IgD-negative memory B cell (primary cell): ENCODE measurements at places on chromosomes 1 and 21. TPM values are rescaled to one million over a fixed set of nuclear protein-coding genes. Genes with fewer than 3 reads are reported as not detected.

Gene PROK1
- polyA plus RNA-seq: not detected

Gene SPRR2E
- not detected for polyA plus RNA-seq

Gene KRTAP11-1
- not detected for polyA plus RNA-seq

Gene CLCA4
- 0.16 TPM for polyA plus RNA-seq

Gene ACTN2
- not detected for polyA plus RNA-seq

Gene ITGB2
- 294 TPM for polyA plus RNA-seq

Gene RHOC
- polyA plus RNA-seq: 41.8 TPM

Gene C4BPA
- not detected for polyA plus RNA-seq

Gene NPPA
- not detected for polyA plus RNA-seq

Gene SETSIP
- not detected for polyA plus RNA-seq

Gene OLIG1
- polyA plus RNA-seq: not detected

Gene NR1I3
- polyA plus RNA-seq: not detected

Gene KCND3
- polyA plus RNA-seq: not detected

Gene SH3BP5L
- 4.9 TPM for polyA plus RNA-seq

Gene VPS26C
- 64.8 TPM for polyA plus RNA-seq

Gene LAPTM5
- polyA plus RNA-seq: 1,002 TPM

Gene NGF
- not detected for polyA plus RNA-seq

Gene GCSAML
- not detected for polyA plus RNA-seq

Gene FAM110D
- polyA plus RNA-seq: not detected

Gene BNIPL
- polyA plus RNA-seq: 0.13 TPM
